ENCODE measurements at places on chromosomes 7 and 10.

- DNase-seq, result no peak
These were observed at the start of gene FRMD4A for GRCh38 chr10:14330388-14331061. TSS of gene FRMD4A (minus strand) at chr10:14330924.

DNA sequence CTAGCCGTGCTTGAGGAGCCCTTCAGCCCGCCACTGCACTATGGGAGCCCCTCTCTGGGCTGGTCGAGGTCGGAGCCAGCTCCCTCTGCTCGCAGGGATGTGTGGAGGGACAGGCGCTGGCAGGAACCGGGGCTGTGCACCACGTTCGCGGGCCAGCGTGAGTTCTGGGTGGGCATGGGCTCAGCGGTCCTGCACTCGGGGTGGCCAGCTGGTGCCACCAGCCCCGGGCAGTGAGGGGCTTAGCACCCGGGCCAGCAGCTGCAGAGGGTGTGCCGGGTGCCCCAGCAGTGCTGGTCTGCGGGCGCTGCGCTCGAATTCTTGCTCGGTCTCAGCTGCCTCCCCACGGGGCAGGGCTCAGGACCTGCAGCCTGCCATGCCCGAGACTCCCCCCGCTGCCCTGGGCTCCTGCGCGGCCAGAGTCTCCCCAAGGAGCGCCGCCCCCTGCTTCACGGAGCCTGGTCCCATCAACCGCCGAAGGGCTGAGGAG, 90.8 kb upstream of the NRG3 start:
- DNase-seq, result no peak

DNA sequence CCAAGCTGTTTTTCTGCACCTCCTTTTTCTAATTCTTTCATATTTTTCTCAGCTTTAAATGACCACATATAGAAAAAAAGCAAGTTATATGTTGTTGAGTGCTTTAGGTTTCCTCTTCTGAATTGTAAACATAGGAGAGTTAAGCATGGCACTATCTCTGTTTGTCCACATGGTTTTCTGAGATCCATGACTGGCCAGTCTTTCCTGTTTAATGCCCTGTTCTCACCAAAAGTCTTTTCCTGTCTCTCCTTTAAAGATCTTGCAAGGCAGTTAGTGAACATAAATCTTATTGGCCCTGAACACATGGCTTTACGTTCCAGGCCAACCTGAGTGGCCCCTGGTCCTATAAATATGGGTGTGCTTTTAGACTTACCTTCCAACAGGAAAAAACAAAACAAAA, 19.4 kb downstream of the TRPV5 start:
- no peak for DNase-seq

GRCh38 chr7:110027385-110027784, 1063.5 kb upstream of the LRRN3 start:
- DNase-seq, result no peak

DNA sequence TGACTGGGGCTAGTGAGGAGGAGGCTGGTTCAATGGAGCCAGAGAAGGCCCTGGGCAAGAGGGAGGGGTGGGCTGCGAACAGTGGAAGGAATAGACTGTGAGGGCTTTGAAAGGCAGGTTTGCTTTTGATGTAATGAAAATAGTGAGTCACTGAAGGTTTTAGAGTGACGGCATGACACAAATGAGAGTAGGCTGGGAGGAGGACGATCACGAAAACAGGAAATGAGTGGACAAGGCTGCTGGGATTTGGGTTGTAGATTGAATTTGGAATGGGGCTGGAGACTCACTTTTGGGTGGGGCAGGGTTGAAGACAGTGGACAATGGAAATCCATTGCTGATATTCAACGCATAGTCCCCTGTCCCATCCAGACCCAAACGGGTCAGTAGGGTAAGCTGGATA, 139.6 kb downstream of the CDH23 start:
- no peak for DNase-seq

DNA sequence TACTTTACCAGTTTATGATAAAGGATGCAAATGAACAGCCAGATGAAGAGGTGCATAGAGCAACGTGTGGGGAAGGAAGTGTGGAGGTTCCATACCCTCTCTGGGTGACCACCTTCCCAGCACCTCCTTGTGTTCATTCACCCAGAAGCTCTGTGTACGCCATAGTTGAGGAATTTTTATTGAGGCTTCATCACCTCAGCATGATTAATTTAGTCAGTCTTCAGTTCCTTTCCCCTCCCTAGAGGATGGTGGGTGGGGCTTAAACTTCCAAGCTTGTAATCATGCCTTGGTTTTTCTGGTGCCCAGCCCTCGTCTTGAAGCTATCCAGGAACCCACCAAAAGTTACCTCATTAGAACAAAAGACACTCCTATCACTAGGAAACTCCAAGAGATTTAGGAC, 162.7 kb downstream of the PLCE1 start:
- no peak for DNase-seq

DNA sequence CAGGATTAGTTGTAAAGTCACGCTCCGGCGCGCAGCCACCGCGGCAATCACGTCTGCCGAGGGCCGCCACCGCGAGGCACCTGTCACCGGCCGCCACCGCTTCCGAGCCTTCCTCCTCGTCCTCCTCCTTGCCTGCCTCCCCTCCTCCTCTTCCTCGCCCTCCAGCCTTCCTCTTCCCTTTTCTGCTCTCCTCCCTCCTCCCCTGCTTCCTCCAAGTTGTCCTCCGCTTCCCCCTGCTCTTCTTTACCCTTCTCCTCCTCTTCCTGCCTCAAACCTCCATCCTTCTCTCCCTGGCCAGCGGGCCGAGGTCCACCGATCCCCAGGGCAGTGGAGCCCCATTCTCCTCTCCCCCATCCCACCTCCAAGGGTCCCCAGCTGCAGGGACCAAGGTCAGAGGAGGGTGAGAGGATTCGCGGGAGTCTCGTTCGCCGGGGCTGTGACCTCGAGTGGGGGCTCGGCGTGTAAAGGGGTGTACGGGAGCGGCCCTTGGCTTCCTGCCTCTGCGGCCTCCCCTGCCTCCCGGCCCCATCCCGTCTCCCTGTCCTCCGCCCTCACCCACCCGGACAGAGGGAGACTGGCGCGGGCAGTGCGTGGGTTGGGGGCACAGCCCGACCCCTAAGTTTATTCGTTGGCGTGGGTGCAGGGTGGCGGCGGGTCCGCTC, 89.5 kb upstream of the PAX2 start:
- peak; percentile 14 for DNase-seq

DNA sequence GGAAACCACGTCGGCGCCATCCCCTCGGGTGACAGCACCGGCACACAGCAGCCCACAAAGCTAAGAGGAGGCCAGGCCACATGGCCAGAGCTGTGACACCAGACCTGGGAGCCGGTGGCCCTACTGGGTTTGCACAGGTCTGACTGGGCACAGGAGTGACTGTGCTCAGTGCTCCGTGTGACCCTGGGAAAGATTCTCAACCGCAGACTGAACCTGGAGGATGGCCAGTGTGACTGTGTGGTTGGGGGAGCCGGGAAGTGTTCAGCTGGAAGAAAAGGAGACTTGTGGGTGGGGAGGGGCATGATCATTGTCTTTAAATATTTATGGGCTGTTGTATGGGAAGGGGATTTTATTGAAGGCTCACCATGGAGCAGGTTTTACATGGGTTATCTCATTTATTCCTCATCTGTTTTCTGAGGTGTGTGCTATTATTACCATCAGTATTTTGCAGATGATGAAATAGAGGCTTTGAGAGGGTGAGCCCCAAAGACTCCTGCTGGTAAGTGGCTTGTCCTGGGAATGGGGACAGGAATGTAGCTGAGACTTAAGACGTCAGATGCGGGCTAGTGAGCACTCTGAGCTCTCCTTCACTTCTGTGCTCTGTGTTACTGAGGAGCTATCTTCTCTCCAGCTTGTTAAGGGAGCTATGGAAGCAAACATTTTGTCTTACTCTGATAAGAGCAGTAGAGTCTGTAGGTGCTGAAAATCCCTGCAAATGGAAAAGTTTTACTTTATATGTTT, 127.5 kb downstream of the TMEM178B start:
- DNase-seq, result no peak

GRCh38 chr7:94378356-94378755, 16.3 kb upstream of the COL1A2 start:
- DNase-seq, result no peak

GRCh38 chr10:92420546-92421275, 129.7 kb downstream of the MARCHF5 start:
- no peak for DNase-seq

DNA sequence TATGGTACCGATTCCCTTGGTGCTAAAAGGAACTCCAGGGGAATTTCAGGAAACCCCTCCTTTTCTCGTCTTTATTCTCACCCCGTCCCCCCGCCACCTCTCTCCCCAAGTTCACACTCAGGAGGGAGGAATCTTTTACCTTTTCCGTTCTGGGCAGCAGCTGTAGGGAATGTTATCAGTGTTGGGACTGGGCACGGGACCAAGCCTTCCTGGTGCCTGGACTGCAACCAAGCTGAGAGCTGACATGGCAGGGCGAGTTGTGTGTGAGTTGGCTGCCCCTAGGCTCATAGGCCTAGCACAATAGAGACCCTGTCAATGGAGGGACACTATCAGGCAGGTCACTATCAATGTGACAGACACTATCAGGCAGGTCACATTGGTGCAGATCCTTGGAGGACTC, 121.4 kb downstream of the TCF7L2 start:
- DNase-seq, result no peak

GRCh38 chr7:137994216-137994615, 7.7 kb downstream of the CREB3L2 start:
- DNase-seq, result no peak

GRCh38 chr7:142337054-142338001, 79.5 kb upstream of the PRSS58 start:
- DNase-seq, result no peak

- DNase-seq, result no peak
These were observed 204.1 kb downstream of the PHF14 start for GRCh38 chr7:11177793-11178192.

DNA sequence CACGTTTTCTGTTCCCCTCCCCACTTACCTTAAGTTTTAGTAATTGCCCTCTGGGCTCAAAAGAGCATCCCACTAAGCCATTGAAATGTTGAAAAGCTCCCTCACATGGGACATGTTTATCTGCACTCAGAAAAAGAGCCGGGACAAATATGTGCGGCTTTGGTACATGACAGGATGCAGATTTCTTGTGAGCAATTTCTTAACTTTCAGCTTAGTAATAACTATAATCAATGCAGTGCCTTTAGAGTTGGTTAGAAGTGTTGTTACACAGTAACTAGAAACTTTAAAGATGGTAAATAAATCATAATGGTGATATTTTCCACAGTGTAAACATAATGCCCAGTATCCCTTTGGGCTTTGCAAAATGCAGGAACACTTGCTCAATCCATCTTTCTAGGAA, 89.2 kb downstream of the ZNF365 start:
- DNase-seq, result no peak

- no peak for DNase-seq
These were observed 112.4 kb downstream of the CDK6 start for GRCh38 chr7:92723943-92724342.

DNA sequence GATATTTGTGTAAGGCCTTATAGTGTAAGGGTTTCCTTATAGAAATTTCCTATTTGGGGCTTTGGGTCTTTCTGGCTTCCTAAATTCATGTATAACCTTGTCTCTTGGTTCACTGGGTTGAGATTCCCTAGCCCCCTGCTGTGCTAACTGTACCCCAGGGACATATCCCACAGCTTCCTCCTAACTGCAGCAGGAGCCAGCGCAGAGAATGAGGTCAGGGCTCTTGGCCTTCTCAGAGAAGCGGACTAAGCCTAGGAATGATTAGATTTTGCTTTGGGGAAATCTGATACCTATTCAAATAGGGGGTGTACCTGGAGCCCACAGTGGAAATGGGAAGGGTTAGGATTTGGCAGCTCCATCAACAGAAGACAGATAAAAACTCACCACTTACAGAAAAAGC, 138.1 kb upstream of the EFCAB10 start:
- DNase-seq, result no peak

- no peak for DNase-seq
These were observed 6.7 kb downstream of the GSDME start for GRCh38 chr7:24750441-24751055.

GRCh38 chr10:25023278-25023677, 6.9 kb downstream of the THNSL1 start:
- DNase-seq, result no peak

GRCh38 chr7:13091974-13092707, 404.7 kb downstream of the ARL4A start:
- DNase-seq, result no peak

DNA sequence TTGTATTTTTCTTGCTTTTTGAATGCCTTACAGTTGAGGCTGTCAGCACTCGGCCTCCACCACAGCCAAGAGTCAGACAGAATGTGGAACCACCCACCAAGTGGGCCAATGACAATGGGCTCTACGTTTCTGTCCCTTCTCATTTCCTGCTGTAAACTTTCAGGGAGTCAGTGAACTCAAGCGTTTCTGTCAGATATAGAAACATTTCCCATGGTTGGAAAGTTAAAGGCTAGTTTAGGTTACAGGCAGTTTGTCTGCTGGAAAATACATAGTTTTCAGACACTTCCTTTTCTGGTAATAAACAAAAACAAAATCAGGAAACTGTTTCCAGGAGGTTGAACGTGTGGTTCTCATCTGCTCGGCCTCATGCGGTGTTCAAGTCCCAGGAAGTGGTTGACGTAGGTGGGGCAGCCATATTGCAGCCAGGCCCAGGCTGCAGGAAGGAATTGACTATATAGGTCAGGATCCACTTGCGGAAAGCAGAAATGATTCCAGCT, 245.1 kb downstream of the CAMK1D start:
- DNase-seq, result no peak

- DNase-seq, result no peak
These were observed 337.5 kb downstream of the CXCL12 start for GRCh38 chr10:44047361-44047760.

DNA sequence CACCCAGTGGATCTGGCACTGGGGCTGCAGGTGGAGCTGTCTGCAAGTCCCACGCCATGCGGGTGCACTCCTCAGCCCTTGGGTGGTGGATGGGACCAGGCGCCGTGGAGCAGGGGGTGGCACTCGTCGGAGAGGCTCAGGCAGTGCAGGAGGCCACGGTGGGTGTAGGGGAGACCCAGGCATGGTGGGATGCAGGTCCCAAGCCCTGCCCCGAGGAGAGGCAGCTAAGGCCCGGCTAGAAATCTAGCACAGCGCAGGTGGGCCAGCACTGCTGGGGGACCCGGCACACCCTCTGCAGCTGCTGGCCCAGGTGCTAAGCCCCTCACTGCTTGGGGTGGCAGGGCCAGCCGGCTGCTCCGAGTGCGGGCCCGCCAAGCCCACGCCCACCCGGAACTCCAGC, 25.7 kb downstream of the HTR7 start:
- no peak for DNase-seq

All from stimulated activated CD4-positive, alpha-beta T cell treated with anti-CD3 and anti-CD28 coated beads, Interleukin-4, amount 100 ng/mL, for 1 hour (primary cell).